Kidney capillary endothelial cell (primary cell): ENCODE measurements at places on chromosomes 5 and 9.
A peak's percentile ranks its signal among the peaks of the same experiment; 100 is the strongest.

- DNase-seq, result no peak
These were observed 220.5 kb downstream of the FOXD4L6 start for GRCh38 chr9:40907657-40908624.

- no peak for DNase-seq
These were observed 3.1 kb upstream of the VAV2 start for GRCh38 chr9:133995012-133995896.

GRCh38 chr9:89036383-89036782, 45.1 kb downstream of the S1PR3 start:
- no peak for DNase-seq

DNA sequence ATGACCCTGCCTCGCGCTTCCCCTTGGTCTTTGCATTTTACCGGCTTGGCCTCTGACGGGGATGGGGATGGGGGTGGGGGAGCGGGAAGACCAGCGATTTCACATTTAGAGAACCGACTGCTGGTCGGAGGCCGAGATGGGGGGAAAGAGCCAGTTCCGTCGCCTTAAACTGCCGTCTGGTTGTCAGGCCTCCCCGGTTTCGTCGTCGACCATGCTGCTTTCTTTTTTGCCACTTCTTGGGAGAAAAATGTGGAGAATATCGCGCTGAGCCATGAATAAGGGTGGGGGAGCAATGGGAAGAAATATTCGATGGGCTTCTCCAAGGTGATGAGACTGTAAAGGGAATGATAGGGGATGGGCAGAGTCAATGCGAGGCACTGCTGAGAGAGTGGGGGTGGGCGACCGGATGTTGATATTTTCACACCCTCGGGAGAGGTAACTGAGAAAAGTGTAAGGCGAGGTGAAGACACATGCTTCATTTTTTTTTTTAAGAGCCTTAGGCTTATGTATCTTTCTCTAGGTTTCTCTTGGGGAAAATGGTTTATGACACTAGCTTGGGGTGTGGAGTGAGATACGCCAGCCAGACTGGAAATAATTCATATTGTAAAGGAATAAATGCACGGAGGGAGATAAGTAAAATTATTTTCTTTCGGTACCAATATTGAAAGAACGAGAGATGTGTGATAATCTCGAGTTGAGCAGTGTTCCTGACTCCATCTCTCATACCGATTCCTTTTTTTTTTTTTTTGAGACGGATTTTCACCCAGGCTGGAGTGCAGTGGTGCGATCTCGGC, 1.1 kb downstream of the KIF2A start:
- DNase-seq, result peak; percentile 20

DNA sequence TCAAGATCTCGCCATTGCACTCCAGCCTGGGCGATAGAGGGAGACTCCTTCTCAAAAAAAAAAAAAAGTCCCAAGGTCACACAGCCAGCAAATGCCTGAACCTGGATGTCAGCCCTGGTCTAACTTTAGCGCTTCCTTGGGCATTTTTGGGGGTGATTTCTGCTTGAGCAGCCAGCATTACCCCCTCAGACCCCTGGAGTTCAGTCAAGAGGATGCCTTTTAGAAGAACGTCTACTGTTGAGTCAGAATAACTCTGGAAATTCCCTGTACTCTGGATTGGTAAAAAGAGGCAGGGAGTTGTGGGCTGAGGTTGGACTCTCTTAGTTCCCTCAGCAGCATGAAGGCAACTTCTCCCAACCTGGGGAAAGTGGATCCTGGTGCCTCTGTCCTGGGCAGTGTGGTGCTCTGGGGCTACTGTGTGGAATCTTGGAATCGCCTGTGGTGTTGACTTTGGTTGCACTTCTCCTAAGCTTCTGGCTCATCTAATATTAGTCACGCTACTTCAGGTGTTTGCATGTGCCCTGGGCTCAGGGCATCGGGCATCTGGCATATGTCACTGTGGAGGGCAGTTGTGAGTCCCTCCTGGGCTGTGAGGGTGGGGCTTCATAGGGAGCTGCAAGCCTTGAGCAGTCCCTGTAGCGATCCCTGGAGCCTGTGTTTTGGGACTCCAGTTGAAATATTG, 32.2 kb downstream of the STXBP1 start:
- no peak for DNase-seq

DNA sequence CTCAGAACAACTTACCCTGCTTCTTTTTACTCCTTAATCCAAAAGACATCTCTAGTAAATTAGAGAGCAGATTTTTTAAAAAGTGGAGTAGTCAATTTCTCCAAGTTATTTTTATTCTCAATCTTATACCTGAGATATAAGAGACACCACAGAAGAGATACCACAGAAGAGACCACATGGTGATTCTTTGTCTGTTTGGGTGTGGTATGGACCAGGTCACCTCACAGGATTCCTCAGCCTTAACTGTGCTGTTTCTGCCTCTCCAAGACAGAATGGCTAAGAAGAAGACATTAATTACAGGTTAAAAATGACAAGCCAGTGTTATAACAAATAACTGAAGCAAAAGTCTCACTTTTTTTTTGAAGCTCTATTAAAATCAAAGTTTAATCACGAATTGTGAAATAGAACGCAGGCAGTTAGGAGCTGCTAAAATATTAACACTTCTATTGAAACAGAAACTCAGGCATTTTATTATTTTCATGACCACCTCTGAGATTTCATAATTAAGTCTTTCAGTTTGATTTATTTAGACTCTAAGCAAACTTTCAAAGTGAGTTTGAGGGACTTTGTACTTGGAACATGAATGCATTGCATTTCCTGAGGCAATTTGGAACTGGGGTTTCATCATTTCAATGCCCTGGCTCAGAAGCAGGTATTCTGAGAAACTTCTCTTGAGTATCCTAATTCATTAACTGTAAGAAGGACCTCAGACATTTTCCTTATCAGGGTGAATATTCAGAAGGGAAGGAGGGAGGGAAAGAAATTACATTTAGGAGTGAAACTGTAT, 280.7 kb downstream of the KCTD16 start:
- DNase-seq, result no peak

GRCh38 chr5:34571677-34572041, 84.5 kb upstream of the RAI14 start:
- no peak for DNase-seq

- DNase-seq, result no peak
These were observed 3.1 kb downstream of the FGD3 start for GRCh38 chr9:92950359-92950955.

DNA sequence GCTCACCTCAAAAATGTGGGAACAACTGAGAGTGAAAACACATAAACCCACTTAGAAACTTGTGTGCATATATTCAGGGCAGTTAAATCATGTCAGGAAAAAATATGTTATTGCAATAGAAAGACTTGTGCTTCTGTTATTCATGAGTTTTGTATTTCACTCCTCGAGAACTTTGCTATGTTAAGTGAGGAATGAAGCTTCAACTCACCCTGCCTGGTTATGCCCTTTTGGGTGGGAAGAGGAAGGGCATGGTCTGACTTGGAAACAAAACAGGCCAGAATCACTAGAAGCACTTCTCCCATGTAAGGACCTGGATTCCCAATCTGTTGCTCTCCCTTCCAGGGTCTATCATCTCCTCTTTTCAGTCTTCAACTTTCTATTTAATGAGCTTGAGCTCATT, 14.5 kb downstream of the SLC27A6 start:
- no peak for DNase-seq

- no peak for DNase-seq
These were observed 54.6 kb downstream of the MARCHF3 start for GRCh38 chr5:126975796-126976195.

GRCh38 chr5:17374973-17375742, 122.9 kb upstream of the TAF11L2 start:
- DNase-seq, result no peak

GRCh38 chr5:179253730-179254129, 91.5 kb downstream of the ADAMTS2 start:
- no peak for DNase-seq

- DNase-seq, result no peak
These were observed 2.3 kb downstream of the FBXO38 start for GRCh38 chr5:148386041-148386440.

DNA sequence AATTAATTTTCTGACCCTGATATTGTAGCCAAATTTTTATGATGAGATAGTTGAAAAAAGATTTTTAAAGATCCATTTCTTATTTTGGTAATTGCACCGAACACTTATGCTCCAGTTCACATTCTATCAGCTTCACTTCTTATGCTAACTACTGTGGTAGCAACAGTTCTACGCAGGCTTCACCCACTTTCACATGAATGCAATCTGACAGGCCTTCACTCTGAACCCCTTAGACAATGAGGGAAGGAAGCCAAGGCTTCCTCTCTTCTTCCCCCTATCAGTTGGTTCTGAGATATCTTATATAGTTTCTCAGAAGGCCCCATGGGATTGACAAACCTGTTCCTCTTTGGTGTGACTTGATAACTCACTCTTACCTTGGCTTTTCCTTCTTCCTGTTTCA, 185.8 kb downstream of the CETN3 start:
- DNase-seq, result no peak

- DNase-seq, result no peak
These were observed 24.0 kb upstream of the MCCC2 start for GRCh38 chr5:71563161-71563560.

DNA sequence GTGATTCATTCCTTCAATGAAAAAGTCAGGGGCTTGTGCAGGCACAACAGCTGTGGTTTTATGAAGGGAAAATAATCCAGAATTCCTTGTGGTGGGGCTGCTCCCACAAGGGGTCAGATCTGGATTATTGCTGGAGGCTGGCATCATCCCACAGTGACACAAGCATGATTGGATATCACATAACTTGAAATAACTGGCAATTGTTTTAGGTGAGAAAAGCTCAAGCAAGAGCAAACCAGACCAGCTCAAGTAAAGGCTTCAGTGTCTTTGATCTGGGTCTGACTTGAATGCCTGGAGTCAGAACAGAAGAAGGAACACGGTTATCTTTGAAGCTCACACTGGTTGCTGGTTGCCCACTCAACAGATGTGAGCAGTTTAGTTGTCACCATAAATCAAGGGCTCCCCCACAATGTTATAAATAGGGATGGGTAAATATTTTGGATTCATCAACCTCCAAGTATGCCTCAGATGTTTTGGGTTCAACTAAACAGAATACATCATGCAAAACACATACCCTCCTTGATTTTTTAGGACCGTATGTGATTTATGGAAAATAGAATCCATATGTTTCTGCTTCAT, 3.1 kb upstream of the ZNF474 start:
- DNase-seq, result no peak

DNA sequence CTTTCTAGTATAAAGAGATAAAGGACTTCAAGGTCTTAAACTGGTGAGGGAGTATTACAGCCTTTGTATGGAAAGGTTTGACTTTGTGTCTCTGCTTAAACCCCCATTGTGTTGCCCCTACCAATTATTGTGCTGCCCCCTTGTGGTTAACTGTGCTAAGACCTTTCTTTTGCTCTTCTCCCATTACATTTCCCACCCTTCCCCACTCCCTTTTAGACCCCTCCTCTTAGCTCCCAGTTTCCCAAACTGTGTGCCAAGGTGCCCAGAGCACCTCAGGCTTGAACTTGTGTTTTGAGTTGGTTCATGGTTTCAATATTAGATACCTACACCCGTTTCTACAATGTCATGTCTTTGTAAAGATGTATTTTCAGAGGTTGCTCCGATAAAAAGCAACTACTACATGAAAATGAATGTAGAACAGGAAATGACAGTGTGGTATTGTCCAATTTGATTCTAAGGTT, 2.9 kb downstream of the JAK2 start:
- peak; percentile 67 for DNase-seq

- DNase-seq, result no peak
These were observed 15.6 kb upstream of the IER5L start for GRCh38 chr9:129193655-129194054.

- DNase-seq, result no peak
These were observed 6.2 kb downstream of the FER start for GRCh38 chr5:108753877-108754276.

- no peak for DNase-seq
These were observed 5.5 kb downstream of the MRNIP start for GRCh38 chr5:179852993-179853547.

DNA sequence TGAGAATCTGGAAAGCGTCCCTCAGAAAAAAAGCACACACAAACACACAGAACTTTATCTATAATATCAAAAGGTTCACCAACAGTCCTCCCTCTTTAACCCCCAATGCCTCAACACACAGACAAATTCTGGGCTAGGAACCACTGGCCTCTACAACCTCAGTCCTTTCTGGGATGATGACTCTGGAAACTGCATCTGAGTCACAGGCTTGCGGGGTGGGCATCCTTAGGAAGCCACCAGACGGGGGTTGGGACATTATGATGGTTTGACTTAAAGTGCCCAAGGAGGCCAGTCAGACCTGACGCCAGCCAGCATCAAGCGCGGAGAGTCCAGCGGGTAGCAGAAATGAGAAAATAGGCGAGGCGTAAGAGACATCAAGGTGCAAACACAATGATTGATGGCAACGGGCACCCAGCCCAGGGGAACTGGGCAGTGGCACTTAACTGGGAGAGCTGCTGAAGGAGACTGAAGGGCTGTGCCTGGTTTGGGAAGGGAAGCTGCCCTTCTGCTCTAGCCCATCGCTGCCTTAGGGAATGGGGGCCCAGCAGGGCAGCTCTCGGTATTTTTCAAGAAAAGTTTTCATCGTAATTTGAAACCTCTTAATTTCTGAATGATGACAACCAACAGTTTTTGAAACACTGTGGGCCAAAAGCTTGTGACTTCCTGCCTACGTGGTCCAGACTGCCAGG, 20.7 kb downstream of the SPRY4 start:
- DNase-seq, result no peak

DNA sequence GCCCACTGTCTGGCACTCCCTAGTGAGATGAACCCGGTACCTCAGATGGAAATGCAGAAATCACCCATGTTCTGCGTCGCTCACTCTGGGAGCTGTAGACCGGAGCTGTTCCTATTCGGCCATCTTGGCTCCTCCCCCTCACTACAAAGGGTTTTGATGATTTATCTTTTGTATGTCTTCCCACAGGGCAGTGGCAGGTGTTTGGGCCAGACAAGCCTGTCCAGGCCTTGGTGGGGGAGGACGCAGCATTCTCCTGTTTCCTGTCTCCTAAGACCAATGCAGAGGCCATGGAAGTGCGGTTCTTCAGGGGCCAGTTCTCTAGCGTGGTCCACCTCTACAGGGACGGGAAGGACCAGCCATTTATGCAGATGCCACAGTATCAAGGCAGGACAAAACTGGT, 9.4 kb downstream of the BTNL8 start:
- no peak for DNase-seq

- DNase-seq, result no peak
These were observed 730.0 kb downstream of the MTRR start for GRCh38 chr5:8598996-8599395.

DNA sequence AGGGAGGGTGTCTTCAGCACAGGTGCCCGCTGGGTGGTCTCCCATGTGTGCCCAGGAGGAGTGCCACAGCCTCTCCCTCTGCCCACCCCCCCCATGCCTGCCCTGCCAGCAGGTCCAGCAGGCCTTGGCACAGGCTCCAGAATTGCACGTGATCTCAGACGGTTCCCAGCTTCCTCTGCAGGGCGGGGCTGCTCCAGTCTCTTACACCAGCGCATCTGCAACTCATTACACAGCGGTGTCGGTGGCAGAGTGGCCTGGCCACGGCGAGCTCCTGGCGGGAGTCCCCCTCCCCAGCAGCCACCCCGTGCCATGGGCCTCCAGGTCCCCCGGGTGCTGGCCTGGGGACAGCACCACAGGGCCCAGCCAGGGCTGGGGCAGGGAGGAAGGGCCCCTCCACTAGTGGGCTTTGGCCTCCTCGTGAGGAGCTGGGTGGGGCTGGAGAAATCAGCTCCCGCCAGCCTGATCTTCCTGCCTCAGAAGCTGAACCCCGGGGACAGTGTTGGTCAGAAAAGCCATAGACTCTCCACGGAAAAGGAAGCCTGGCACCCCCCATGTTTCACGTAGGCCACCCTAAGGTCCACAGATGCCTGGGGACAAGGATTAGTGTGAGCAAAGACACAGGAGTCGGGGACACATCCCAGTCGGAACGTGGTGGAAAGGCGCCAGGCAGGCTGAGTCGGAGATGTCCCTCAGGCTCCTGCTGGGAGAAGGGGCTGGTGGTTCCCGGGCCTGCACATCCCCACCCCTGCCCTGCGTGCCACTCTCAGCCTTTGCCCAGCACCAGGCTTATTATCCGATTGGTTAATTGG, 40.2 kb downstream of the RXRA start:
- DNase-seq, result peak; percentile 62
